CD4-positive, alpha-beta T cell treated with Interleukin-17A for 1 hour (primary cell): ENCODE measurements at places on chromosomes 2 and 18.

GRCh38 chr2:4551691-4552474, 848.5 kb downstream of the DCDC2C start:
- no peak for DNase-seq

GRCh38 chr2:23124214-23124750, 260.7 kb upstream of the KLHL29 start:
- DNase-seq = no peak

DNA sequence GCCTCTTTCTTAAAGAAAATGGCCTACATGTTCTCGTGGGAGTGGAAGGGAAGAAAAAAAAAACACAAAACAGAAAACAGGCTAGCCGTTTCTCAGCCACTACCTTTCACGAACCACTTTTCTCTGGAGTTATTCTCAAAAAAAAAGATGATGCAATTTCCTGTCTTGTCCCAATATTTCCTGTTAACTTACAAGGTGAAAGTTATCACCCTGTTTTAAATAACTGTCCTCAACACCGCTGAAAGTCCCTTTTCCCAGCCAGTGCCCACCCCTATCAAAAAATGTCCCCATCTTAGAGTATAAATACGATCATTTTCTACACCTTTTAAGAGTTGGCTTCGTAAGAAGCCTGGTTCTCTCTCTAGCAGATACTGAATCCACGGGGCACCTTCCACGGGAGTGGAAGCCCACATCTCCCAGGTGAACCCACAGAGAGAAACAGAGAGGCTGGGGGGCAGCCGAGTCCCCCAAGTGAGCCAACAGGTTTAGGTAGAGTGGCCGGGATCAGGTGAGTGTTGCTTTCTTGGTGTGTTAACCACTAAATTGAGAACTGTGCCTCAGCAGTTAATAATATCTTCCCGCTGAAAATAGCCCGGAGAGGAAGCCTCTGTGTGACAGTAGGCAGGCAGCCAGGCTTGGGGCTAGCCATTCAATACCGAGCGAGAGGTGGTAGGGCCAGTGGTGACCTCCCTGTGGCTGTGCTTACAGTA, 15.9 kb downstream of the SMAD7 start:
- peak; percentile 44 for DNase-seq

DNA sequence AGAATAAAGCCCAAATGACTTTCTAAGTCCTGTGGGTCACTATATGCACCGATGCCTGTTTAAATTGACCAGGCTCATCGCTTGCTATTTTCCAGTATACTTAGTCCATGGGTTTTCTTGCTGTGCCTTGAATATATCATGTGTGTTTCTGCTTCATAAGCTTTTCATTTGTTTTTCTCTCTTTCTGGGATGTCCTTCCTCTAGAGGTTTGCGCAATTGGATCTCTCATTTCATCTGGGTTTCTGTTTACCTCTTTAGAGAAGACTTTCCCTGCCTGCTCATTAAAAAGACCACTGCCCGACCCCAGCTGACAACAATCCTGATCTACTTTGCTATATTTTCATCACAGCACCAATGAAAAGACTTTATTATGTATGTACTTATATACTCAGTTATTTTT, 150.9 kb upstream of the CYRIA start:
- no peak for DNase-seq

DNA sequence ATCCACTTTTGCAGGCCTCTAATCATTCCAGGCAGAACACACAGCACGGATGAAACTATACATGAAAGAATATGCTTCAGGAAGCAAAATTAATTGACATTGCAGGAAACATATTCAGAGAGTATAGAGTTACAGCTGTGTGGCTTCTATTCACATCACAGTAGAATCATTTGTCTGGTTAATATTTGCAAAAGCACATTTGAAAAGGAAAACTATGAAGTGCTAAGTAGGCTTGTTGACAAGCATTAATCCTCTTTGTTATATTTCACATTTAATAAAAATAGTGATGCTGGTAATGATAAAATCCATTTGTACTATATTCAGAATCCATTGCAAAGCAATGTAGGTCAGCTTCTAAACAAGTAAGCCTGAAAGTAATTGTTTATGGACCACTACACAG, 32.2 kb upstream of the PIK3C3 start:
- DNase-seq = no peak

- DNase-seq = no peak
Measured at GRCh38 chr18:50973367-50974126, 5.7 kb downstream of the ELAC1 start.

GRCh38 chr2:40242315-40242714, 209.6 kb downstream of the SLC8A1 start:
- no peak for DNase-seq

GRCh38 chr2:232487385-232488096, at the start of gene ECEL1:
Gene ECEL1, minus strand, starts transcription at chr2:232487834. Its CDS starts 1,181 bp downstream, at chr2:232486653.
- DNase-seq = no peak

- no peak for DNase-seq
Measured at GRCh38 chr2:20103530-20103929, 52.1 kb upstream of the LAPTM4A start.

DNA sequence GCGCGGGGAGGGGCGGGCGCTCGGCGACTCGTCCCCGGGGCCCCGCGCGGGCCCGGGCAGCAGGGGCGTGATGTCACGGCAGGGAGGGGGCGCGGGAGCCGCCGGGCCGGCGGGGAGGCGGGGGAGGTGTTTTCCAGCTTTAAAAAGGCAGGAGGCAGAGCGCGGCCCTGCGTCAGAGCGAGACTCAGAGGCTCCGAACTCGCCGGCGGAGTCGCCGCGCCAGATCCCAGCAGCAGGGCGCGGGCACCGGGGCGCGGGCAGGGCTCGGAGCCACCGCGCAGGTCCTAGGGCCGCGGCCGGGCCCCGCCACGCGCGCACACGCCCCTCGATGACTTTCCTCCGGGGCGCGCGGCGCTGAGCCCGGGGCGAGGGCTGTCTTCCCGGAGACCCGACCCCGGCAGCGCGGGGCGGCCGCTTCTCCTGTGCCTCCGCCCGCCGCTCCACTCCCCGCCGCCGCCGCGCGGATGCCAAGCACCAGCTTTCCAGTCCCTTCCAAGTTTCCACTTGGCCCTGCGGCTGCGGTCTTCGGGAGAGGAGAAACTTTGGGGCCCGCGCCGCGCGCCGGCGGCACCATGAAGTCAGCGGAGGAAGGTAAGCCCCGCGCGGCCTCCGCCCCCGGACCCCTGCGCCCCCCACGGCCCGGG, at the start of gene NFATC1:
NFATC1 (plus strand) TSS at position 170 of the 644 bp plus-strand sequence; CDS start at position 465, 295 bp downstream.
- DNase-seq = peak; percentile 86

DNA sequence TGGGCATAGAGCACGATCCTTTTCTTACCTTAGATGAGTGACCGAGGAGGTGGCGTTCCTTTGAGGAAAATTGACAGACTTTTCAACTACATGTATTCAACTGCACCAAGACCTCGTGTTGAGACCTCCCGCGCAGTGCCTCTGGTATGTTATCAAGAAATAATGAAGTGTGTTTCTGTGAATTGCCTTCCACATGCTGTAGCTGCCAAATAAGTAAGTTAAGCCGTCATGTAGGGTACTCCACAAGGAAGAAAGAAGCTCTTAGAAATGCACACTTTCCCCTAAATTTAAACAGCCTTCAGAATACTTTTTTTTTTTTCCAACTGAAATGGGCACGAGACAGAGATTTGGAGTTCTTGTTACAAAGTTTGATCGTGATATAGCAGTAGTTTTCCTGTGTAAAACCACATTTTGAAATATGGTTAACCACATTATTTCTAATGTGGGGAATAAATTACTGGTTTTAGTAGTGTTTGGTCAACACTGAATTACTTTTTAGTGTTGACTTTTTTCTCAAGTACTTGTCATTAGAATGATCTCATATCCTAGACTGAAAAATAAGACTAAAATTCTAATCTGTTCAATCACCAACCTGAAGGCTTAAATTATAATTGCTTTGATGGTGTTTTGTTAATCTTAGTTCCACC, 30.5 kb downstream of the PDK1 start:
- DNase-seq = peak; percentile 1

DNA sequence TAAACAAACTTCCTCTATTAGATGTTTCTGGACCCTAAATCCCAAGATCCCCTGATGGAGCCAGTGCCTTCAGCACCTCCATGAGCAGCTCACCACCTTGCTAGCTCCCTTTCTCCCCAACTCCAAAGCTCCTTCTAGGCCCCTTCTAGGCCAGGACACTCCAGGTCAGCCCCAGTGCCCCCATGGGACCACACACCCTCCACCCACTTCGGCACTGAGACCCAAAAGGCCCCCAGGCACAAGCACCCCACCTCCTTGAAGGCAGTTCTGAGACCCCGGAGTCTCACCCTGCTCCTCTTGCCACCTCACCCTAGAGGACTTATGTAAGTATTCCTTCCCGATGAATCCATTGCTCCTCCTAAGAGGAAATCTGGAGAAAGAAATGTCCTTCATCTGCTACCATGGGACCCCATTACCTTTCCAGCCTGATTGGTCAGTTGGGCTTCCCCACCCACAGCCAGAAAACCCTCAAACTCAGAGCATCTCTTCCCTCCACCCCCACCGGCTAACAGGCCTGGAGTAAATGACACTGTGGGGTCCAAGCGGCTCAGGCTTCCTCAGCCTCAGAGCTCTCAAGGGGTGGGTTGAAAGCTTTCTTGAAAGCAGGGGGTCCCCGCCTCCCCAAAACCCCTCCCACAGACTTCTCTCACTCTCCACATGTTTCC, 9.8 kb upstream of the ARMC9 start:
- no peak for DNase-seq

DNA sequence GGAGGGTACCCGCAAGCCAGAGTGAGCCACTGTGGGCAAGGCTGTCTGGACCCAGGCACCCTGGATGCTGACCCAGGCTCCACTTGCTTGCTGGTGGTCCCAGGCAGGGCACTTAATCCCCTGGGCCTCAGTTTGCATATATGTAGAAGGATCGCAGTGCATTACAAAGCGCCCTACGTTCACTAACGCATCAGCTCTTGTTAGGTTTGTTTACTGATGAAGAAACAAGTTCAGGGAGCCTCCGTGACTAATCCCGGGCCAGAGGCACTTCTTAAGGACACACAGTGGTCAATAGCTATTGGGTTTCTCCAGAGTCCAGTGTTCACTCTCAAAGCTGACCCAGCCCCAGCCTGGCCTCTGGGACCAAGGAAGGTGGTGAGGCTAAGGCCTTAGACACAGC, 70.2 kb downstream of the LBH start:
- DNase-seq = no peak

DNA sequence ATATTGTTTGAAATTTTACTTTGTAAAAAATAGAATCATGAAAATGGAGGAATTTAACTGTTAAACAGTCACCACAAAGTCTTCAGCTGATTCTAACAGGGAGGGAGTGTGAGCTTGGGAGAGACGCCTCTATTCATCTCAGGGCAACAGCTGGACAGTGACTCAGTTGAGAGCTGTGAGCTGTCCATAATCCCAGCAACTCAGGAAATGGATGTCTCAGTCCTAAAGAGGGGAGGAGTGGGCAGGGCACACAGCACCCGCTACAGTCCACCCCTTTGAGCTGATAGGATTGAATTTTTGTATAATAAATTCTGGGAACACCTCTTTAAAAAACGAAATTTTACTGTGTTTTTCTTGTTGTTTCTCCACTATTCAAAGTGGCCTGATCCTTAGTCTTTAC, 255.1 kb upstream of the THUMPD2 start:
- no peak for DNase-seq

DNA sequence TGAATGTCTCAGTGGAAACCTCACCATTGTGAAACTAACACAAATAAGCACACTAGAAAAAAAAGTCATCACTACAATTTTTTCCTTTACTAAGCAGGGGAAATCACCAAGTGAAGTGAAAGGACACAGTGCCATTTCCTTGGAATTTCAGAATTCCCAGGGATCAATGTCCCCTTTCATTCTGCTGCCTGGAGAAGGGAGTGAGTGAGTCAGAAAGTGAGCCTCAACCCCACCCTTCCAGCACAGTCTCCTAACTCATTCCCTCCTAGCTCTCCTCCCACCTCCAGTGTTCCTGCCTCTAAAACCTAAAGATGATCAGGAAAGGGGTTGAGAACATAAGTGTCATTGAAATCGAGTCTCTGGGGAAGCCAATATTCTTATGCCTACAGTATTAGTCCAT, 608.5 kb downstream of the RNF144A start:
- no peak for DNase-seq

DNA sequence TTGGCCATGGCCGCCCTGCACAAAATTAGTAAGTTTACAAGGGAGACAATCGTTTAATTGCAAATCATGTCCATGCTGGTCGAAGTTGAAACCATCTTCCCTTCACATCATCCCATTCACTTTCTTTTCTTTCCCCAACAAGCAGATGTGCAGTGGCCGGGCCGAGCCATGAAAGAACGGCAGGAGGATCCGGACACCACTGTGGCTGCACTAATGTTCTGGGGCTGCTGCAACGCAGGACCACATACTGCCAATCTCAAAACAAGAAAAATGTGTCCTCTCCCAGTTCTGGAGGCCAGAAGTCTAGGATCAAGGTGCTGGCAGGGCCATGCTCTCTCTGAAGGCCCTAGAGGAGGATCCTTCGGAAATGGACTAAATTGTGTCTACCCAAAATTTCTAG, 227.4 kb upstream of the MYT1L start:
- DNase-seq = no peak

- DNase-seq = no peak
Measured at GRCh38 chr2:233342301-233342700, 12.0 kb upstream of the DGKD start.

- DNase-seq = no peak
Measured at GRCh38 chr18:55452123-55452611, 135.8 kb downstream of the TCF4 start.

- no peak for DNase-seq
Measured at GRCh38 chr18:6960656-6961055, 156.9 kb downstream of the LAMA1 start.

- DNase-seq = no peak
Measured at GRCh38 chr18:35076135-35076924, 35.1 kb downstream of the MAPRE2 start.

DNA sequence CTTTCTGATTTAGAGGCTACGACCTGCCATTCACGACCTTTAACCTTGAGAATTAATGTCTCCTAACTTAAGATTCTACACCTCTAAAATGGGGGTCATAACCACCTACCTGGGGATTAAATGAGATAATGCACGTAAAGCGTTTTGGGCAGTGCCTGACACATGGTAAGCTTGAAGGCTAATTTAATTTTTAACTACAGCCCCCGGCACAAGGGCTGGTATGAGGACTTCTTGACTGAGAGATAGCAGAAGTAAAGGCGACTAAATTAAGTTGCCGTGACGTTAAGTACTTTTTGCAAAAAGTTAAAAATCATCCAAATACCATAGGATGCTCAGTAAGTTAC, 549 bp downstream of the MRPL35 start:
- no peak for DNase-seq

GRCh38 chr2:8053216-8053615, 628.6 kb upstream of the ID2 start:
- DNase-seq = no peak

- DNase-seq = no peak
Measured at GRCh38 chr18:43751835-43752234, 474.5 kb upstream of the SYT4 start.
